ENCODE measurements at places on chromosomes 5 and 9.

DNA sequence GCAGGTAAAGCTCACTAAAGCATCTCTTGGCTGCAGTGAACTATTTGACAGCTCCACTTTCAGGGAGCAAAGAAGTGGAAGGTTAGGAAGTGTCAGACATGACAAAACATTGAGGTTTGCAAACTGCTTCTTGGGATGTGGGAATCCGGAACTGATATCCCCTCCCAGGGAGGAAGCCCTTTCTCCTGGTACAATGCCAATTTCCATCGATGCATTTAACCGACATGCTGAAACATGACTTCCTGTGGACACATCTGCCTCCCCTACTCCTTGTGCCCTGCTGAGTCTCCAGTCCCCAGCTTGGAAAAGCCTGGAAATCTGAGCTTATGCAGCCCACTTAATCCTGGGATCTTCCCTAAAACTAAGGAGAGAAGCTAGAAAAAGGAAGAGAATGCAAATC is 323.1 kb upstream of the DAP start:
- DNase-seq = no peak

GRCh38 chr5:75286211-75286773 is 49.6 kb upstream of the ANKRD31 start:
- DNase-seq = no peak

DNA sequence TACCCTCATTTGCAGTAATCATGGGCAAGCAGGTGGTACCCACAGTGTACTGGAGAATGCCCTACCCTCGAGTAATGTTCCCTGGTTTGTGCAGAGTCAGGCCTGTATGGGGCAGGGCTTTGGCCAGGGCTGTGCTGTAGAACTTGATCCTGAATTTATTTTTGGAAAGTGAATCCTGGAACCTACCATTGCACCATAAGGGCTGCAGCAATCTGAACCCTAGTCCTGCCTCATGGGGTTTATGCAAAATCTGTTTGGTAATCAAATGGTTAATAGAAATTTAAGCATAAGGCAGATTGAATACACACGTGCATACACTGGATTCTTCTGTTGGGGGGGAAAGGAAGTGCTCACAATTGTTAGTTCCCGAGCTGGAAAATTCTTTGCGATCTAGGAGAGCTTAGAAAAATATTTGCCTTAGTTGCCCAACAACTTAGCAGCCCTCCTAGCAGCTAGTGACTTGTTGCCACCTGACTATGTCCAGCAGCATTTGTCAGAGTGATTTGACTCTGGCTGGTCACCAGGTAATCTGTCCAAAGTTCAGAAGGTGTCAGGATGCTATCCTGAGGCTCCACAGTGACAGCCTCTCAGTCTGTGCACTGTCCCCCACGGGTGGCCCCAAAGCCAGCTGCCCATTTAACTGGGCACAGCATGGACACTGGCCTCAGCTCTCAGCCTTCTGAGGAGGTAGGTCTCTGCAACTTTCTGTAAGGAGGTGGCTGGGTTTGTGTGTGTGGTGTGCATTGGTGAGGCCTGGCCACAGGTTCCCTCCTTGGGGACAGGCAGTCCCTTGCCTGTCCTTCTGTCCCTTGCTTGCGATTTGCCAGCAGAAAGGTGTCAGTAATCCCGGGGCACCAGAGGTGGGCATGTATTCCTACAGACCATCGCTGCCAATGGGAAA is 8.3 kb downstream of the MVB12B start:
- no peak for DNase-seq

GRCh38 chr5:2433086-2433485 is 318.4 kb downstream of the IRX2 start:
- DNase-seq = no peak

GRCh38 chr9:134597041-134597913 is 44.3 kb upstream of the COL5A1 start:
- peak; percentile 49 for DNase-seq

- no peak for DNase-seq
Observed at GRCh38 chr9:92770360-92770995, 5.8 kb upstream of the BICD2 start.

DNA sequence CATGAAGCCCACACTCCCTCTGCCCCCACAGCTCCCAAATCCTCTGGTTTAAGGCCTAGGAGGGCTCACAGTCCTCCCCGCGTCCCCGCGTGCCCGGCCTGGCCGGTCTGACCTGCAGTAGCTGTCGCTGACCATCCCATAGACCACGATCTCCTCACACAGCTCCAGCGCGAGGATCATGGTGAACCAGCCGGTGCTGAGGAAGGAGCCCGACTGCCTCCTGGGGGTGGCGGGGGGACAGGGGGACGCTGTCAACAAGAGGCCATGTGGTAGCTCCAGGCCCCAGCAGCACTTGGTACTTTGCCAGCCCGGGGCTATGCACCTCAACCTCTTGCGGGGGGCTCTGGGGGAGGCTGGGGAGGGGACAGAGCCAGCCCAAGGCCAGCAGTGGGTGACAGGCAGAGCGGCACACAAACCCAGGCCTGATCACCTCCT is 7.0 kb downstream of the ST6GALNAC4 start:
- no peak for DNase-seq

- DNase-seq = no peak
Observed at GRCh38 chr9:104808035-104808614, 44.2 kb downstream of the NIPSNAP3B start.

DNA sequence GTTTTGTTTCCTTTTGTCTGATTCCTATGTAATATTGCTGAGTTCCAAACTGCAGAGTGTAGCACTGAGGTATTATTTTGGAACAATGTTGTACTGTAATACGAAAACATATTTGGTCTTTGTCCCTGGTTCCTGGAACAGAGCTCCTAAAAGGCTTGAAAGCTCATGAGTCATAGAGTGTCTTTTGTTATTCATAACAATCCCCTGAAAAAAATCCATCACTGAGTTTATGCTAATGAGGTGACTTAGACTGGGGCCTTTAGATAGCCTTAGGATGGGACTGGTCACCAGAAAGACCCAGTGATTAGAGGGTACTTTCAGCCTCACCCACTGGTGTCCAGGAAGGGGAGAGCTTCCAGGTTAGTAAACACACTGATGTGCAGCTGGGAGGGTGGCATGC is 132.7 kb upstream of the POU5F2 start:
- no peak for DNase-seq

- peak; percentile 28 for DNase-seq
Observed at GRCh38 chr5:171619196-171619595, 166.4 kb upstream of the SMIM23 start.

GRCh38 chr5:72301557-72301956 is 18.5 kb downstream of the MRPS27 start:
- no peak for DNase-seq

GRCh38 chr5:93087326-93087725 is 493.7 kb downstream of the NR2F1-AS1 start:
- DNase-seq = no peak

DNA sequence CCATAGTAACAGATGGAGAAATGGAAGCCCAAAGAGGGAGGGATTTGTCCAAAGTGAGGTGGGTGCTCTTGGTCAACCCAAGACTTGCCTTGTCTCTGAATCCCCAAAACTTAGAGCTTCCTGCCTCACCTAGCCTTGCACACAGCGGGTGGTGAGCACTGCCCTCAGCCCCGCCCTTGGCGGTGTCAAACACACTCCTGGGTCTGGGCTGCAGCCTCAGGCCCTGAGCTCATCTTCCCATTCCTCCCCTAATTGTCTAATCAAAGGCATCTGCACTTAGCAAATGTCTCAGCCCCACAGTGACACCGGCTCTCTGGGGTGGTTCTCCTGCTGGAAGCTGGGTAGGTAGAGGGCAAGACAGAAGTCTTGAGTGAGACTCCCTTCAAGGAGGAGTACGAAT is 20.9 kb downstream of the FABP6 start:
- DNase-seq = no peak

- no peak for DNase-seq
Observed at GRCh38 chr9:137311171-137311985, 9.3 kb upstream of the NRARP start.

DNA sequence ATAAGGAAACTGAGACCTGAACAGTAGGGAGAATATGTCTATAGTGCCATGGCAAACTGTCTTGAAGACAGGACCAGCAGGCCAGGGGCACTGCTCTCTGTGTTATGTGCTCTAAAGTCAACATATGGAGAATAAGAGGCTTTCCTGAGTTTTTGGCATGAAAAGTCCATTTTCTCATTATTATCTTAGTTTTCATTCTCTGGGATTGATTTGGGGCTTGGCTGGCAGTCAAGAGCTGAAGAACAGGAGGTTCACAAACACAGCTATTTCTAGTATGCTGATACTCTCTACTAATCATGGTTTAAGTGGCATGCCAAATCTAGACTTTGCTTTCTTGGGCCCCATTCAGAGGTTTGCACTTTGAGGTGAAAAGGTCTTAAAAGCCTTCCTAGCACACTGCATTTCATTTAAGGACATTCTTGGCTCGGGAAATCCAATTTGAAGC is 404.4 kb downstream of the ZNF608 start:
- DNase-seq = no peak

GRCh38 chr5:159040181-159040580 is 59.5 kb downstream of the EBF1 start:
- no peak for DNase-seq

DNA sequence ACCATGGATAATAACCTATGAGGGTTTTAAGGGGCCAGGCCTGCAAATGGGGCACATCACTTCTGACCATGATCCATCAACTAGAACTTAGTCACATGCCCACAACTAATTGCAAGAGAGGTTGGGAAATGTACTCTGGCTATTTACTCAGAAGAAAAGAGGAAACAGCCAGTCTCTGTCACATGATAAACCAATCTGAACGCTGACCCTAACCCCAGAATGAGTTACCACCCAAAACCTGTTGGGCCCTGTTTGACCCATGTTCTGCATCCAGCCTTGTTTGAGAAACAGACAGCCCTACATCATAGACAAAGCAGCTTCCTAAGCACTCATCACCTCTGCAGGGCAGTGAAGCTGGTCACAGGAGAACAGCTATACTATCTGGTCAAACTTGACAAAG is 5.8 kb downstream of the MACROH2A1 start:
- no peak for DNase-seq

DNA sequence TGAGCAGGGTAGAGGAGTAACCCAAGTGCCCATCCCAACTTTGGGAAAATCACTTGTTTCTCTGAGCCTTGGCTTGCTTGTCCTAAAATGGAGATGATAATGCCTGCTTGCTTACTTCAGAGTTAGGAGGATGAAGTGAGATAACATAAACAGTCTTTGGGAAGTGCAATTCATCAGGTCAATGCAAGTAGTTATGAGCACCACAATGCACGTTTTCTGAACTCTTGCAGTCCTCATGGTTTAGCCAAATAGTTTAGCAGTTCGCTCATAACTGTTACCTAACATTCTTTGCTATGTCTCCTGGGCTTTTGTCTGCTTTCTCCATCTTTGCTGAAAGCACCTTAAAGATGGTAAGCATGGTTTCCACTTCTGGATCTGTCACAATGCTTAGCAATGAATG is 270.0 kb downstream of the ADAMTSL1 start:
- no peak for DNase-seq
